Activated T-cell treated with anti-CD3 and anti-CD28 coated beads for 1 hour (primary cell): ENCODE measurements at places on chromosomes 1 and 21.

DNA sequence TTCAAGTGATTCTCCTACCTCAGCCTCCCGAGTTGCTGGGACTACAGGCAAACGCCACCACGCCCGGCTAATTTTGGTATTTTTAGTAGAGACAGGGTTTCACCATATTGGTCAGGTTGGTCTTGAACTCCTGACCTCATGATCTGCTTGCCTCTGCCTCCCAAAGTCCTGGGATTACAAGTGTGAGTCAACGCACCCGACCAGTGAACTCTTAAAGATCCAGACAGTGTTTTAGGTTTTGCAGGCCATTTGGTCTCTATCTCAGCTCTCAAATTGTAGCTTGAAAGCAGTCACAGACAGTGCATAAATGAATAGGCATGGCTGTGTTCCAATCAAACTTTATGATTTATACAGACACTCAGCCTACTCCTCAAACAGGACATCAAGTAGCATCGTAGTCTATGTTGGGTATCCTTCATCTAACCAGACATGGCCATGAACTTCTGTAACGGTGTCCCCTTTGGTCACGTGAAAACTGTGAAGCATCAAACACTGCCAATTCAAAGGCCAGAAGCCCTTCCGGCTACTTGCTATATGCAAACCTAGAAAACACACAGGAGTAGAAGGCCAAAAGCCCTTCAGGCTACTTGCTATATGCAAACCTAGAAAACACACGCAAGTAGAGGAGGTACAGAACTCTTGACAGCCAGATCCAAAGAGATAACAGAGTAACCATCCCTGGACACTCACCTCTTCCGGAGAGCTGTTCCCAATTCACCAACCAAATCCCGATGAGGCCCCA lies 3.1 kb downstream of the FUCA1 start:
- no peak for DNase-seq

DNA sequence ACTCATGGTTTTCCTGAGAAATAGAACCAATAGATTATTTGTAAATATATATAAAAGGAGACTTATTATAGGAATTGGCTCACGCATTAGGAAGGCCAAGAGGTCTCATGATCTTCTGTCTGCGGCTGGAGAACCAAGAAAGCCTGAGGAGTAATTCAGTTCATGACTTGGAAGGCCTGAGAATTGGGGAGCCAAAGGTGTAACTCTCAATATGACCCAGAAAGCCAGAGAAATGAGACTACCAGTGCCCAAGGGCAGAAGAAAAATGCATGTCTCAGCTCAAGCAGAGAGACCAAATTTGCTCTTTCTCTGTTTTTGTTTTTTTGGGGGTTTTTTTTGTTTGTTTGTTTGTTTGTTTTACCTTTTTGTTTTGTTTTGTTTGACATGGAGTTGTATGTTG lies 19.5 kb downstream of the SLAMF7 start:
- no peak for DNase-seq

- no peak for DNase-seq
Observed at GRCh38 chr1:119275145-119276134, 93.1 kb upstream of the HAO2 start.

DNA sequence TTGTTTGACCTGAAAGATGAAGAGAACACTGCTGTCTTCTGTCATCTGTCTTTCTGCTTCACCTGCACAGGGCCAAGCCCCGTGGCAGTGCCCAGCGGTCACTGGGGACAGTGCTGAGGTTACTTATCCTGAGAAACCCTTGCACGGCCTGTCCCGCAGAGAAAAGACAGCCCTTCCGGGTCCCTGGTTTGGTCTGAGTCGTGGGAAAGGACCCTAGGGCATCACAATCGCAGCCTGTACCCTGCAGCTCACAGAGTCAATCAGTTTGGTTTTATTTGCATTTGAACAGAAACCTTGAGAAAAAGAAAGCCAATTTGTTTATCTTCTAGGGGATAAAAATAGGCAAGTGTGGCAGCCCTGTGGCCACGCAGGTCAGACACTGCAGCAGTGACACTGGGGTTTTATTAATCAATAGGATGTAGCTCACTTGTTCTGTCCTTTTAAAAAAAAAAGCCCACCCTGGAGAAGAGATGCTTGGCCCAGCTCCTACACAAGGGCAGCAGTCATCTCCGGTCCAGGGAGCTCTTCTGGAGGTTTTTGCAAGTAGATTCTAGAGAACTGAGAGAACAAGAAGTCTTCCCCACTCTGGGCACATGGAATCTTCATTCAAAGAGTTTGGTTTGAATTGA lies 120.0 kb downstream of the PEX14 start:
- DNase-seq: no peak
